ENCODE measurements at places on chromosomes 6 and 20.

- DNase-seq, result no peak
Observed at GRCh38 chr20:53020834-53021233, 48.7 kb downstream of the TSHZ2 start.

DNA sequence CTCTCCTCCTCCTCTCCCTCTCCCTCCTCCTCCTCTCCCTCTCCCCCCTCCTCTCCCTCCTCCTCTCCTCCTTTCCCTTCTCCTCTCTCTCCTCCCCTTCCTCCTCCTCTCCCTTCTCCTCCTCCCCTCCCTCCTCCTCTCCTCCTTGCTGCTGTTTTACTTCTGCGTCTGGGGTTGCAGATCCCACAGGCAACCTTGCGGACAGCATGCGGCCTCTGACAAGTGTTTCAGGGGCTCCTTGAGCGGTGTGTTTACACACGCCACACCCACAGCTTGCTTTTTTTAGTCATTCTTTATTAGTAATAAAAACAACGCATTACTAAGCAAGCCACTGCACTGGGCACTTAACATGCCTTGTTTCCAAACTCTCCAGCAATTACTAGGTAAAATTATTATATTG, 81.9 kb downstream of the TFAP2C start:
- no peak for DNase-seq

GRCh38 chr20:1190847-1191246, 6.1 kb upstream of the TMEM74B start:
- DNase-seq, result no peak

DNA sequence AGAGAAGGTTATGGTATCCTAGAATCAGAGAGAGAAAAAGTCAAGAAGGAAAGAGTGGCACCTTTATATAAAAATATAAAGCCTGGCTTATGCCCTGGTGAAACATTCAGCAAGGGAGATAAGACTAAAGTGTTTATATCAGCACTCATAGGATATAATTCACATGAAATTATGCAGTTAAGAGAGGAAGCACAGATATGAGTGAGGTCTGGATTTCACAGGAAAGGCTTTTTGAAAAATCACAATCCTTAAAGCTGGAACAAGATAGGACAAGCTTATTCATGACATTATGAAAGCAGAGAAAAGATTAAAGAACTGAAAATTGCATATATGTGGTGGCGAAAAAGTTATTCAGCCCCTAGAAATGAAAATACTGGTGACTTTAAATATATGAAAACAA, 181.2 kb upstream of the FLRT3 start:
- no peak for DNase-seq

DNA sequence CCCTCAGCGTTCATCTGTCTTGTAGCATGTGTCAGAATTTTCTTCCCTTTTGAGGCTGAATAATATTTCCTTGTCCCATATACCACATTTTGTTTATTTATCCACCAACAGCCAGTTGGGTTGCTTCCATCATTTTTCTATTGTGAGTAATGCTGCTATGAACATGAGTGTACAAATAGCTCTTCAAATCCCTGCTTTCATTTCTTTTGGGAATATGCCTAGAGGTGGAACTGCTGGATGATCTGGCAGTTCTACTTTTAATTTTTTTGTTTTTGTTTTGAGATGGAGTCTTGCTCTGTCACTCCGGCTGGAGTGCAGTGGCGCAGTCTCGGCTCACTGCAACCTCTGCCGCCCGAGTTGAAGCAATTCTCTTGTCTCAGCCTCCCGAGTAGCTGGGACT, 64.7 kb downstream of the SASH1 start:
- no peak for DNase-seq
